ENCODE measurements at places on chromosomes 12 and 14. TPM values are rescaled to one million over a fixed set of nuclear protein-coding genes. Genes with fewer than 3 reads are reported as not detected.

Gene ANKRD33
- 0.81 TPM for total RNA-seq

Gene PLEK2
- total RNA-seq = not detected

Gene AICDA
- 0.22 TPM for total RNA-seq

Gene RNASE3
- total RNA-seq = not detected

Gene LGR5
- 0.09 TPM for total RNA-seq

- no peak for DNase-seq
Observed at GRCh38 chr14:91511043-91511383, 903 bp upstream of the PPP4R3A start.

DNA sequence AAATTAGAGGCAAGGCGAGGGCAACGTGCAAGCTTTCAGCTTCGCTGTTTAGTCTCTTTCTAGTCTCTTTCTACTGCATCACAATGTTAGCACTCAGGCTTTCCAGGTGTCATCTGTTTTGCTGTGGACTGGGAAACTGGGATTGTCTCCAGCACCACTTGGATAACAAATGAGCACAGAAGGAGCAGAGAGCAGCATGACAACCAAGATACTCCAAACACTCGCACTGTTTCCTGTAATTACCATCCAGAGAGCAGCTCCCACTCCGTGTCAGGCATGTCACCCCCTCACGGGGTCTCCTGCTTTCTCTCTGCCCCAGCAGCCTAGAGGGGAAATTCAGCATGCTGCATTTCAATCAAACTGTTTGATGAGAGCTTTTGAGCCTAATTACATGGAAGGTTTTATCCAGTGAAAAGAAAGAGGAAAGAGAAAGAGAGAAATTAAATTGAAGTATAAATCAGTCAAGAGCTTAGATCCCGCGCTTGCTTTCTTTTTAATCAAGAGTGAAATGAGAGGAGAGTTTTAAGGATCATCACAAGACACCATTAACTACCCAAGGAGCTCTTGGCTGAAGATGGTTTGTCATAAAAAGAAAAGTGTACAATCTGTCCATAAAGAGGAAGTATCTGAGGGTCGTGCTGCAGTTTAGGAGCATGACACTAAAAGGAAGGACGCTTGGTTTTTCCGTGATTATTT, 917.7 kb downstream of the DIO2 start:
- no peak for DNase-seq

DNA sequence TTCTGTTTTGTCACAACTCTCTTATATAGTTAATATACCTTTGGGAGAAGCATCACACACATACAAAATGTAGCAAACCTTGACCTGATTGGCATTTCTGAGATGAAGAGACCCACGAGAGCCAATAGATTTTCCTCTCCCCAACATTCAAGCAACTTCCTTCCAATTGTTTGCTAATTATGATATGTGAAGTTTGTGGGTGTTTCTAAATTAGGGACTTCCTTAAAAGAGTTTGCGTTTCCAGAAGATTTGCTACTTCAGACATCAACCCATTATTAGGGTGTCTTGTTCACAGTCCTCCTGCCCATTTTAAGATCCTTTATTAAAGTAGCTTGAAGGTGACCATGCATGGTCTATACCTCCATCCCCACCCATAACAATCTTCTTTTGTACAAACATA, 9.4 kb downstream of the AICDA start:
- DNase-seq = no peak

- DNase-seq = no peak
Observed at GRCh38 chr12:112018571-112019237, 5.5 kb downstream of the ERP29 start.

DNA sequence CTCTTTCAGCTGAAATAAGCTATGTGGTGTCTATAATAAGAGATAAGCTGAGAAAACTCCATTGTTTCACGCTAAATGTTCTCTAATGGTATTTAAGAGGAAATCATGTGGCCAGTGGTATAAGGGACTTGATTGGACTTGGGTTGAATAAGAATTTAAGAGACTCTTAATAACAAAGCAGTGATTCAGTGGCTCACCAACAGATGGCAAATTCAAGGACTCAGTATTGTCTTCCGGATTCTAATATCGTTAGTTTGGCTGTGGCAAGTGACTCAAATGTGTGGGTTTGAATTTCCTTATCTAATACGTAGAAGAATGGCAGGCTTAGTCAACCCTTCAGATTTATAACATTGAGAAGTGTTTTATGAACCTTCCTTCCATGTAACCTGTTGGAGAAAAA, 49.1 kb upstream of the KCNH3 start:
- no peak for DNase-seq
